Chondrocyte (in vitro differentiated cells): ENCODE measurements at places on chromosomes 11 and 22. TPM values are rescaled to one million over a fixed set of nuclear protein-coding genes. Genes with fewer than 3 reads are reported as not detected.

- no peak for DNase-seq
Observed at GRCh38 chr22:29244785-29245625, 22.8 kb downstream of the RHBDD3 start.

TSPAN18 gene
- 4.0 to 4.9 TPM (median 4.6 TPM) in 3 replicates for total RNA-seq

DNA sequence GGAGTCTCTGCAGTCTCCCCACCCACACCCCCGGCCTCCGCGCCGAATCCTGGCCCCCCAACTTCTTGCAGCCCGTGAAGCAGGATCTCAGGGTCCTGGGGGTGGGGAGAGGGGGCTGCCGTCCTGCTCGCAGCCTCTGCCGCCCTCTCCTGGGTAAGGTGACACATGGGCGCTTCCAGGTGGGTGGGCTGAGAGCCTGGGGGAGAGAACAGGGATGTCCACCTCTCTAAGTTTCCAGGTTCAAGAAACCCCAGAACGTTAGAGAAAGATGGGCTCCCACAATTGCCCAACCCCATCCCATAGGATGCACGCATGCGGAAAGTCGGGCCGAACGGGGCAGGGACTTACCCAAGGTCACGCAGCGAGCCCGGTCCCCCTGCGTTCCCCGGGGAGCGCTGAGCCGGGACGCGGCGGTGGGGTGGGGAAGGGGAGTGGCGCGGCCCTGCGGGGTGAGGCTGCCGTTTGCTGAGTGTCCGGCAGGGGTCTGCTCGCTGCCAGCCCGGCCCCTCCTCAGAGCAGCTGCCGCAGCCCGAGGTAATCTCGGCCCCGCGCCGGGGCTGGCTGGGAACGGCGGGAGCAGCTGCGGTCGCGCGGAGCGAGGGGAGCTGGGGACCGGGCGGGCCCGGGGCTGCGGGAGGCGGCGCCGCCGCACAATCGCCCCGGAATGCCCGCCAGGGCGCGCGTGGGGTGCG is 705 bp upstream of the CAPN1 start:
- DNase-seq, result no peak

GRCh38 chr11:114614127-114614720 is 18.6 kb upstream of the NXPE4 start:
- DNase-seq, result no peak

FGF19 gene
- not detected in 3 replicates for total RNA-seq

DNA sequence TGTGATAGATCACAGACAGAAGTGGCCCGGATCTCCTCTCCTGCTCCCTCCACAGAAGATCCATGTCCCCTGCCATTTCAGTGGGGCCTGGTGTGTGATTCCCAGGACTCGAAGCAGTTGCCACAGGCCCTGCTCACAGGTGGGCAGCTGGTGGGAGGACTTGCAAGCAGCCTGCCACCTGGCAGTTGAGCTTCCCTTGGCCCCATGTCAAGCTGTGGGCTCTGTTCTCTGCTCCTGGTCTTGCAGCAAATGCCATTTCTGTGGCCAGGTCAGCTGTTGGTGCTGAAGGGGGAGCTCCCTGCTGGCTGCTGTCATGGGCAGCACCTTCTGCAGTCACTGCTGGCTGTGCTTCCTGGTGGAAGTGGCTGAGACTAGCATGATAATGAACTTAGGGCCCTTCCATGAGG is 59.1 kb upstream of the SLC22A12 start:
- peak; percentile 79 for DNase-seq

- no peak for DNase-seq
Observed at GRCh38 chr11:115959081-115959486, 454.9 kb upstream of the CADM1 start.

FJX1 gene
- 15.2 to 22.8 TPM (median 15.9 TPM) in 3 replicates for total RNA-seq

CABP4 gene
- total RNA-seq, result not detected in 3 replicates

- DNase-seq, result no peak
Observed at GRCh38 chr11:111944651-111945051, 7.5 kb downstream of the DIXDC1 start.

GRCh38 chr11:66950112-66950535 is 8.1 kb downstream of the PC start:
- DNase-seq, result no peak

- peak; percentile 76 for DNase-seq
Observed at GRCh38 chr22:16717699-16718558, 107.3 kb downstream of the XKR3 start.

GRCh38 chr22:22362311-22362710 is 117.7 kb downstream of the VPREB1 start:
- DNase-seq, result no peak

DNA sequence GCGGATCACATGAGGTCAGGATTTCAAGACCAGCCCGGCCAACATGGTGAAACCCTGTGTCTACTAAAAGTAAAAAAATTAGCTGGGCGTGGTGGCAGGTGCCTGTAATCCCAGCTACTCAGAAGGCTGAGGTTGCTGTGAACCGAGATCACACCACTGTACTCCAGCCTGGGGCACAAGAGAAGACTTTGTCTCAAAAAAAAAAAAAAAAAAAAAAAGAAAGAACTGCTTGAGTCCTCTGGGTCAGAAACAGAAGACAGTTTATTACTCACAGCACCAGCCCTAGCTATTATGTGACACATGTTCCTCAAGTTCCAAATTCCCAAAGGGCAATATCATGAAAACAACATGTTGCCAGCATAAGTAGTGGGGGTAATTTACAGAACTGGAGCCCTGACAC is 1014.1 kb upstream of the RAG2 start:
- no peak for DNase-seq

DNA sequence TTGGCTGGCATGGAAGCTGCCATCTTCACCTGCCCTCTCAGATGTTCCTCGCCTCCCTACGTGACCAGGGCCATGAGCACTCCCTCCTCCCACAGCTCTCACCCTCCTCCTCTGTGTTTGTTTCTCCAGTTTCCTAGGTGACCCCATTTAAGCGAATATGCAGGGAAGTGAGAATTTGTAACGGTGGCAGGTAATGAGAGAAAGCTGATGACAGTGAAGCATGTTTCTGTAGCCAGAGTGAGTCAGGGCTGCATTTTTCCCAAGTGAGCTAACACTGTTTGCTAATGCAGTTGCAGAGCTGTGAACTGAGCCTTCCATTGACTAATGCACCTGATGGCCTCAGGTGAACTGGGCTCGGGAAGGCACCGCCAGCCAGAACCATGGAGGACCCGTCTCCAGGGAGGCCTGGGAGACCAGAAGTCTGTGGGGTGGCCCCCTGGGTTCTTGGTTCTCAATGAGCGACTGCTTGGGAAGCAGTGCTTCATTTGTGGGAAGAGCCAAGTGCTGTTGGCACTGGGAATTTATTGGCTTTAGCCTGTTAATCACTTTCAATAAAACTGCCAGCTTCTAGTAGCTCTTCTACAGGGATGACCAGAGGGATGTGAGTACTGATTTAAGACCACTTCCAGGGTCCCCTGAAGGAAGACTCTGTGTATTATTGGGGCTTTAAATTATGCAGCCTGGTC is 64.5 kb downstream of the BARX2 start:
- no peak for DNase-seq

DNA sequence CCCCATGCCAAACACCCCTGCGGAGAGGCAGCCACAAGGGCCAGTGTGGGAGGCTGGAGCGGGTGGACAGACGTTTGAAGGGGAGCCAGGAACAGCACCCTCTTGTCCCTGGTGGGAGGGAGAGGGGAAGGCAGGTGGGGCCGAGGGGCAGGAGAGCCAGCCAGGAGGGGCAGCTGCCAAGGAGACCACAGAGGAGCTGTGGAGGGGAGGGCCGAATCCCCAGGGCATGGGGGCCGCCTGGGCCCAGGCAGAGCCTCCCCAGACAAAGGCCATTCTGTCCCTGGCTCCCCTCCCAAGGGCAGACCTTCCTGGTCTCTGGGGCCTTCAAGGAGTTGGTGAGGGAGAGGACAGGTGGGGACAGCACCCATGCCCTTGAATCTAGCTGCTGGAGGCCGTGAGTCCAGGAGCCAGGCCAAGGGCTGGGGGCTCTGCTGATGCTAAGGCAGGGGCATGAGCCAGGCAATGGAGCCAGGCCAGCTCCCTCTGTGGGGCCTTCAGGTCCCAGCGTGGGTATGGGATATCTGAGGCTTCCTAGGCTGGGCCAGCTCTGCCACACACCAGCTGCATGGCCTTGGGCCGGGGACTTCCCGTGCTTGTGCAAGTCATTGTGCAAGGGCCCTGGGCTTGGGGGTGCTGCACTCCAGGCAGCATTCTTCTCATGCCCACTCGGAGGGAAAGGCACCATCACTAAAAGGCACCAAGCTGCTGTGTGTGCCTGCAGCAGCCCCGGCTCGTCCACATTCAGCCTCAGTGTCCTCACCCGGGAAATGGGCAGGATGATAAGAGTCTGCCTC is 11.4 kb downstream of the EMID1 start:
- peak; percentile 28 for DNase-seq
